ENCODE measurements at places on chromosomes 13 and 19.

- no peak for DNase-seq
Observed at GRCh38 chr19:47309608-47310007, at the start of gene C5AR1. TSS of gene C5AR1 (plus strand) at chr19:47309861. CDS start at chr19:47309896, 35 bp downstream.

DNA sequence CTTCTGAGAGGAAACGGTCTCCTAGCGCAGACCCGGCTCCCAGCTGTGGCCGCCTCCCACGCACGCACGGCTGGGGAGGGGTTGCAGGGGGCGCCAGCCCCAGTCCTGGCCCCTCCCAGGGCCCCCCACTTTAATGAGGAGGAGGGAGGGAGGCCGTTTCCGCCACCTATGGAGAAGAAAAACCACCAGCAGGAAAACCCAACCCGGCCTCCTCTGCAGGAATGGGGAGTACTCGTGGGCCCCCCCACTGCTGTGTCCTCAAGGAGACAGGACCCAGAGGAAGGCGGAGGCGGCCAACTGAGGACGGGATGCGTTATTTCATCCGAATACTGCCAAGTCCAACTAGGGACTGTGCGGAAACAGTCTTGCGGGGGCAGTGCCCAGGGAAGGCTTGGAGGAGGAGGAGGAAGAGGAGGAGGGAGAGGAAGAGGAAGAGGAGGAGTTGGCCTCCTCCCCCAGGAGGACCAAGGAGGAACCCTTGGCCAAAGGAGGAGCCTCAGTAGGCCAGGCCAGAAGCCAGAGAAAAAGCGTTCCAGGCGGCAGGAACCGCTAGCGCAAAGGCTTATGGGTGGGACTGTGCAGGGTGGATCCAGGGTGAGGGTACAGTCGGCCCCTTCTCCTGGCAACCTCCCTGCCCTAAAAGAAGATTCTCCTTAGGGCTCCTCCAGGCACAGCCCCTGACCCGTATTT lies 3.9 kb upstream of the SSBP4 start:
- peak; percentile 67 for DNase-seq

- DNase-seq: no peak
Observed at GRCh38 chr13:51873117-51873798, 11.5 kb downstream of the CCDC70 start.

DNA sequence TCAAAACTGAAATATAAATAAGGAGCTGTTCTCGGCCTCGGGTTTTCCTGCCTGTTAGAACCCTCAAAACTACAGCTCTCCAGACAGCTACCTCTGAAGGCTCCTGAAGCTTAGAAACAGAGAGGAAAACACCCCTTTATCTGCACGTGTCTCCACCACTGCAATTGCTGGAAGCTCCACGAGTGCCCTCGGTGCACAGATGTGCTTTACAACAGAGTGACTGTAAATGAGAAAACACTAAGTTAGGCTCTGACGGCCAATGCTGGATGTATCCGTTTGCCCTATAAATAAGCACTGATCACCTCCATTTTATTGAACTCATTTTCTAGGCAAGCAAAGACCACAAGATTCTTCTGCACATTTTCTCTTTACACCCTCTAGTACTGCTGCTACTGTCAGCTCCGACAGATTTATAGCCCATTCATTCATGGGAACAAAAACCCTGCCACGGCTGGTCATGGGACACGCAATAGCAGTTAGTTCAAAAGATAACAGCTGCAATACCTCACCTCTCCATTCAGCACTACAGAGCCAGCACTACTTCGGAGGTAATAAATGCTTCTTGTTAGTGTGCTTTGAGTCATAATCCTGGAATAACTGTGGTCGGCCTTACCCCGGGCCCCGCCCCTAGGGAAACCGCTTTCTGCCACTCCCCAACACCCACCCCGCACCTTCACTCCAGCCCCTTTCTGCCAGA lies 241.1 kb upstream of the ZNF507 start:
- DNase-seq: no peak

GRCh38 chr19:39970425-39970674 lies 615 bp upstream of the PSMC4 start:
- DNase-seq: no peak

- no peak for DNase-seq
Observed at GRCh38 chr19:5398693-5399057, 56.5 kb upstream of the ZNRF4 start.

GRCh38 chr13:35649162-35649561 lies 172.7 kb upstream of the MAB21L1 start:
- no peak for DNase-seq

DNA sequence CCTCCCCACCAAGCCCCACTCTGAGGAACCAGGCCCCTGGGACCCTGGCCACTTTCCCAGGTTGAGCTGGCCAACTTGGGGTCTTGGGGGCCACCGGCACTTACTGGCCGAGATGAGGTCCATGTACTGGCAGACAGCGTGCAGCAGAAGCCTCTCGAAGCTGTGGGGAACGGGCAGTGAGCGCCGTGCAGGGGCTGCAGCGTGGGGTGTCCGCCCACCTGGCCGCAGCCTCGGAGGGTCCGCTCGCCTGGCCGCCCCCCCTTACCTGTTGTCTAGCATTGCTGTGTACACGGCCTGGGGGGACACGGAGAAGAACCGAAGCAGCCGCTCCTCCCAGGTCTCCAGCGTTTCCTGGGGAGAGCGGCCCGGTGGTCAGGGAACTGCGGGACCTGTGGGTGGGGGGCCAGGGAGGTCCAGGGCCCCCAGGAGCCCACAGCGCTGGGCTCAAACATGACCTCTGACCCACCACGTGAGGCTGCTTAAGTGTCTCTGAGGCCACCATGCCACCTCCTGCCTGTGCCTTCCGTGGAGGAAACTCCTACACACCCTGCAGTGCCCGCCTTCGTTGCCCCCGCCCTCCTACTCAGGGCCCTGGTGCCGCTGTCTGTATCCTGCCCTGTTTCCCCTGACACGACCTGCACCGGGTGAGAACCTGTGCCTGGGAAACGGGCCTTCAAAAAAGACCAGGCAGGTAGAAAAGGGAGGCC lies 6.2 kb downstream of the RNU6-9 start:
- DNase-seq: no peak

- DNase-seq: no peak
Observed at GRCh38 chr13:75333103-75333502, 148.9 kb downstream of the TBC1D4 start.

DNA sequence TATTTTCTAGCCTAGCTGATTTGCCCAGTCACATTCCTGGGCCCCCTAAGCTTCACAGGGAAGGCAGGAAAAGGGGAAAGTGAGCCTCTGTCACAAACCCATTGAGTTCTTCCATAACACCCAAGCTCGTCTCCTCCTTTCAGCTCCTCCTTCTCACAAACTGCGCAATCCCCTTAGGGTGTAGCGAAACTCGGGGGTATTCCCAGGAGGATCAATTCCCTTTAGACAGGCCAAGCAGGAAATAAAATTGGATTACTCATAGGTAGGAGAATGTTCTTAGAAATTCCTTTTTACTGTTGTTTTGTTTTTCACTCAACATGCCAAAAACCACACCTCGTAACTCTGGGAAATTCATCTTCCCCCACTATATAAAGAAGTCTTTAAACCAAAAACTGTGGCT lies 139.3 kb downstream of the IRS2 start:
- no peak for DNase-seq

- no peak for DNase-seq
Observed at GRCh38 chr13:75073786-75074185, 408.2 kb downstream of the TBC1D4 start.

- no peak for DNase-seq
Observed at GRCh38 chr19:12997967-12998940, 3.0 kb downstream of the NFIX start.

- DNase-seq: peak; percentile 94
Observed at GRCh38 chr19:1383312-1384084, at the start of gene NDUFS7. TSS of gene NDUFS7 (plus strand) at chr19:1383907. CDS start at chr19:1383927, 20 bp downstream.

DNA sequence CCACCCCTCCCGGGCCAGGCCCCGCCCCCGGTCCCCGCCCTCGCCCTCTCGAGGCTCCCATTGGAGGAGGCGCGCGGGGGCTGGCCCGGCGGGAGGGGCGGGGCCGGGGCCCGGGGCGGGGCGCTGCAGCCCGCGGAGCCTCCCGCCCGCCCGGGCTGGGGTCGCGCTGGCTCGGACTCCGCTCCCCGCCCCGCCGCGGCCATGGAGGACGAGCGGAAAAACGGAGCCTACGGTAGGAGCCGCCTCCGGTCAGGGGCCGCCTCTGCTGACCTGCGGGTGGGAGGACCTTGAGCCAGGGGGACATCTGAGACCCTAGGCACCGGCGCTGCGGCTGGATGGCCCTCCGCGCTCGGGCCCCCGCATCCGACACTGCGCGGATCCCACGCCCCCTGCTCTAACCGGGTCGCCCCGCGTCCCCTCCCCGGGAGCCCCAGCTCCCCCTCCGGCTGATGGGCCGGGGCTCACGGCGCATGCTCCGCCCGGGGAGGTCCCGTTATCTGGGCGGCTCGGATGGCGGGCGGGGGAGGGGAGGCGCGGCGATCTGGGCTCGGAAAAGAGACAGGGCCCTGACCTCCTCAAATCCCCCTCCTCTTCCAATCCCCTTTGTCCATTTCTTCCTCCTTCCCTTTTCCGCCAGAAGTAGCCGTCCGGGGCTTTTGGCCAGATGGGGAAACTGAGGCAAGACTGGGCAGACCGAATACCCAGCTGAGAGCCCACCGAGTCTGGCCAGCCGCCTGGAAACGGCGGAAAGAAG lies 15.4 kb upstream of the AP1M2 start:
- DNase-seq: peak; percentile 44

DNA sequence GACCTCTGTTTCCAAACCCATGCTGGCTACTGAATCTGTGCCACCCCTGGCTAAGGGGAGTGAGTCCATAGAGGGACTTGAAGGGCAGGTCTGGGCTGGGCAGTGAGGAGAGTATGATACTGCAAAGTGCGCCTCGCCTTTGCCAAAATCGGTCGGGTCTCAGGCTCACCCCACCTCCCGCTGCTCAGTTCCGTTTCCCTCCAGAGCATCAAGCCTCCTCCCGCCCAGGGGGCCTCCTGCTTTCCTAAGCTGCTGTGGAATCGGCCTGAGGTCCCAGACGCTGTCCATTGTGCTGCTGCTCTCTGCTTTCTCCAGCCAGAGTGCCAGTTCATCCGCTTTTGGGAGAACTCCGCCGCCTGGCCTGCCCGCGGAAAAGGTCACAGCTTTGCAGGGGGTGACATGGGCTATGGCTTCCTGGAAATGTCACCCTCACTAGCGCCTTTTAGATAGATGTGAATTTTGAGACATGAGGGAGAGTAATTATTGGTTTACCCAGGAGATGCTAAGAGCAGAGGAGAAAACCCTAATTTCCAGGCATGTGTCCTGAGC lies 1418.4 kb downstream of the UQCRFS1 start:
- no peak for DNase-seq

GRCh38 chr19:53812335-53812734 lies 11.8 kb downstream of the NLRP12 start:
- no peak for DNase-seq

GRCh38 chr13:101242720-101243119 lies 173.6 kb downstream of the NALCN start:
- DNase-seq: no peak

DNA sequence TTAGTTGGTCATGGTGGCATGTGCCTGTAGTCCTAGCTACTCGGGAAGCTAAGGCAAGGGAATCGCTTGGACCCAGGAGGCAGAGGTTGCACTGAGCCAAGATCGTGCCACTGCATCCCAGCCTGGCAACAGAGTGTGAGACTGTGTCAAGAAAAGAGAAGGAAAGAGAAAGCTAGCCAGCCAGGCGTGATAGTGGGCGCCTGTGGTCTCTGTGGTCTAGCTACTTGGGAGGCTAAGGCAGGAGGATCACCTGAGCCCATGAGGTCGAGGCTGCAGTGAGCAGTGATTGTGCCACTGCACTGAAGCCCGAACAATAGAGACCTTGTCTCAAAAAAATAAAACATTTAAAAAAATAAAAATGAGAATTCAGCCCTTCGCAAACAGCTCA lies 33.3 kb downstream of the TIMM13 start:
- DNase-seq: no peak

DNA sequence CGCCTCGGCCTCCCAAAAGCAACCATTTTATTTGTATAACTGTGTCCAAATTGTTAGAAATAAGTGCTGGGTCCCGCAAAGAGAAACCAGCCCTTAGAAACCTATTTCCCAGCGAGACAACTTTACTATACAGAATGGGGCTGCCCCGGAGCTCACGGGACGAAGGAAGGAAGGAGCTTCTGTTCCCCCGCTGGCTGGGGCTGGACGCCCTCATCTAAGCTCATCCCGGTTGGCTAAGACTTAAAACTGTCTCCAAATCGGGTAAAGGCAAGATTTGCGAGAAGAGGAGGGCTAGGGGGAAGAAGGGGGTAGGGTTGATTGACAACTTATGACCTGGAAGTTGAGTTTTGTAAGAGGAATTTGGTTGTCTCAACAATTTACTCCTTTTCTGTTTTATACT lies 12.3 kb upstream of the BSG start:
- DNase-seq: no peak

DNA sequence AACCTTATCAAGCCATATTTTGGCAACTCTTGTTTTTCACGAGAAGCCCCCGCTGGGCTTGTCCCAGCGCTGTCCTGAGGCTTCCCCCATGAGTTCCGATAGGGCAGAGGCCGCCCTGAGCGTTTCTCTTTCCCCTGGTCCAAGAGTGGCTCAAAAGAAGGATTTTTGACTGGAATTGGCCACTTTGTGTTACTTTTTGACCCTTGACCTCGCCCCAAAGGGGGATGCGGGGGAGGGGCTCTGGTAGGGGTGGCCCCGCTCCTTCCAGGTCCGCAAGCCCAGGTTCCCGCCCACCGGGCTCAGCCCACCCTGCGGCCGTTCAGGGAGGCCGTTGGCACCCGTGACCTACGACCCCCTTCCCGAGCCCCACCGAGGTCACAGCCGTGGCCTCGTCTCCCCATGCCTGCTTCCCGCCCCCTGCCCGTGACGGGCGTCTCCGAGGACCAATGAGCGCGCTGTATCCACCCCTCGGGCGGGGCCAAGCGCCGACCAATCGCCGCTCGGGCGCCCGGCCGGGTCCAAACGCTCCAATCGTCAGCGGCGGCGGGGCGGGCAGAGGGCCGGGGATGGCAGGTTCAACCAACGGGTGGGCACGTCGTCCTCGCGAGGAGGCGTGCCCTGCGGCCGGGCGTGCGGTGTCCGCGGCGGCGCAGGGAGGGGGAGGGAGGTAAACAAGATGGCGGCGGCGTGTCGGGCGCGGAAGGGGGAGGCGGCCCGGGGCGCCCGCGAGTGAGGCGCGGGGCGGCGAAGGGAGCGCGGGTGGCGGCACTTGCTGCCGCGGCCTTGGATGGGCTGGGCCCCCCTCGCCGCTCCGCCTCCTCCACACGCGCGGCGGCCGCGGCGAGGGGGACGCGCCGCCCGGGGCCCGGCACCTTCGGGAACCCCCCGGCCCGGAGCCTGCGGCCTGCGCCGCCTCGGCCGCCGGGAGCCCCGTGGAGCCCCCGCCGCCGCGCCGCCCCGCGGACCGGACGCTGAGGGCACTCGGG lies at the start of gene STK11:
STK11 (plus strand) TSS at position 665 of the 986 bp plus-strand sequence. CDS start 1,136 bp downstream, outside the sequence.
- peak; percentile 91 for DNase-seq

Measured in KG1 (cell line).